NCI-H774 (cell line): ENCODE measurements at places on chromosomes 11 and 22.

DNA sequence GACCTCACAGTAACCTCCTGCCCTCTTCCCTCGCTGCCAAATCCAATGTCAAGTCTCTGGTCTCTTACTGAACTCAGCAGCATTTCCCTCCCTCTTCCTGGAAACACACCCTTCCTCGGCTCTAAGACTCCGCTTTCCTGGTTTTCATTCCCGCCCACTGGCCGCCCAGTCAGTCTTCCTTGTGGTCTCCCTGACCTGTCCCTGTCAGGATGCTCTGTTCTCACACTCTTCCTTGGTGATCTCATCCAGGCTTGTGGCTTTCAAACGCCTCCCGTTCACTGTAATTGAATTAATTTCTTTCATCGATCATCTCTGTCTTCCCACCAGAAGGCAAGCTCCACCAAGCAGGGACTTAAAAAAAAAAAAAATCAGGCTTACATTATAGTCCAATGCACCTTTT, 33.5 kb downstream of the MYO18B start:
- no peak for DNase-seq

- DNase-seq, result no peak
These were observed 39.1 kb downstream of the SNX19 start for GRCh38 chr11:130876931-130877915.

GRCh38 chr22:47352920-47353700, 590.7 kb downstream of the TBC1D22A start:
- no peak for DNase-seq

DNA sequence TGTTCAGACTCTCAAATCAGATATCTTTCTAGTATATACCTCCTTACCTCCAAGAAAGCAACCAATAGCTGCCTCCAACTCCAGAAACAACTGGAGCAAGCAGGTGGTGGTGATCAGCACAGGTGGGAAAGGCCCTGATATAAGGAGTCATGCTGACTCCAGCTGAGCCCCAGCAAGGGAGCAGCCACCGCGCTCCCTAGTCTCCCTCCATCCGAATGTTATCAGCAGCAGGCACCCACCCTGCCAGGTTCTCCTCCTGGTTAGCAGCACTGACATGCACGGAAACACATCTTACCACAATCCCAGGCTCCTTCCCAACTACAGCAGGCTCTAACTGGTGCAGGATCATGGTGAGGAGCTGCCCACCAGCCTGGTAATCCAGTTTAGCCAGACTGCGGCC, 18.5 kb upstream of the STK33 start:
- no peak for DNase-seq

- DNase-seq, result no peak
These were observed 18.3 kb downstream of the OTUB1 start for GRCh38 chr11:64004590-64004984.

- no peak for DNase-seq
These were observed 1.9 kb upstream of the MMP1 start for GRCh38 chr11:102799681-102800340.

GRCh38 chr22:41996826-41997225, 1.8 kb upstream of the WBP2NL start:
- no peak for DNase-seq

DNA sequence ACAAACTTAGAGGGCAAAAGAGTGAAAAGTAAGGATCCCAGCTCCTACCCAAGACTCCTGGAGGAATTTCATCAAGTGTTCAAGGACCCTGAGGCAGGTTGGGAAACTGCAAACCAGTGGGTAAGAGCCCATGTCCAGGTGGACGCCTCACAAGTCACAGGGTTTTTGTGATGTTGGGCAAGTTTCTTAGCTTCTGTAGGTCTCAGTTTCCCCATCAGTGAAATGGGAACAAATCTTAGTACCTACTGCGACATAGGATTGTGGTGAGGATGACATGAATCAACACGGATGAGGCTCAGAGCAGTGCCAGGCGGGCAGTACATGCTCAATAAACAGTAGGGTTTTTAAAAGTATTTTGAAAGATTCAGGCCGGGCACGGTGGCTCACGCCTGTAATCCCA, 17.3 kb upstream of the CDC42EP1 start:
- no peak for DNase-seq

GRCh38 chr22:40001800-40002577, 7.2 kb downstream of the FAM83F start:
- no peak for DNase-seq

DNA sequence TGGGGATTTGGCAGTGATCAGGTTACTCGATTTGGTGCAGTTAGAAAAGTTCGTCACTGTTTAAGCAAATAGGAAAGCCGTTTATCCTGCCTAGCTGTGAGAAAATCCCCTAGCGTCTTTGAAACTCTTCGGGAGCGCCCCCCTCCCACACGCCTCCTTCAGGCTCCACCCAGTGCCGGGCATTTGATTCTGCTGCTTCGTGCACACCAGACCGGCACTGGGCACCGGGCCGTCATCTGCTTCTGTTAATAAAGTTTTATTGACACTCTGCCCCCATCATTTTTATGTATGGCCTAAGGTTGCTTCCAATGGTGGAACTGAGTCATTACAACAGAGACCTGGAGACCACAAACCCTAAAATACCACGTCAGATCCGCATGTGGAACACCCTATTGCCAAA, 50.9 kb downstream of the IGF2 start:
- no peak for DNase-seq

DNA sequence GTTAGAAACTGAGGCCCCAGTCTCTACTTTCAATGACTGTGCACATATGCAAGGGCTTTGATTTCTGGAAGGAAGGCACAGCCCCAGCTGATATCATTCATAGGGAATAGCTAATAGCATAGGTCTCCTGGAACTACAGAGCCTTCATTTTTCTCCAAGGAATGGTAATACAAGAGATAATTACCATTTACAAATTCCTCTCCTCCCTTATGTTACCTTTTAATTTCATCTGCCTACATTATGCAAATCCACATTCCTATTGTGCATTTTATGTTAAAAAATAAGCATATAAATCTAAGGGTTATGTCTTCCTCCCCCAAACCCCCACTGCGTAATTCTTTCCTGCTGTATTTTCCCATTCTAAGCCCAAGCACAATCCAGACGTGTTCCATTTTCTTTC, 94.9 kb downstream of the AMBRA1 start:
- DNase-seq, result no peak

- no peak for DNase-seq
These were observed 115.0 kb downstream of the MN1 start for GRCh38 chr22:27686534-27686933.

- no peak for DNase-seq
These were observed 66.5 kb upstream of the CLDN5 start for GRCh38 chr22:19590696-19591095.

- DNase-seq, result no peak
These were observed 170.7 kb upstream of the B3GAT1 start for GRCh38 chr11:134582770-134583095.

DNA sequence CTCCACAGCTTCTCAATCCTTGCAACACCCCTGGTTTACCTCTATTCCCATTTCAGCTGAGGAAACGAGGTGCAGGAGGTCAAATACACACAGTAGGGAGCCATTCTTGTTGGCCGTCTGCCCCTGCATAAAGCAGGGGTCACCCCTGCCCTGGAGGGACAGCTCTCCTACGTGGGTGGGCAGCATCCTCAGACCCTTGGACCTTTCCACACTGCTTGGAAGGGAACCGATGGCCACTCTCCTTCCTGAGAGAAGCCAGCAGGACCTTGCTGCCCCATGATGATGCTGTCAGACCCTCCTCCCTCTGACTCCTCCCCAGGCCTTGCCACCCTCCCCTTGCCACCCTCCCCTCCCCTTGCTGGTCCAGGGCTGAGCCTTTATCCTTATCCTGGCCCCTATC, 121.1 kb upstream of the SYT13 start:
- DNase-seq, result no peak

- DNase-seq, result no peak
These were observed 71.8 kb downstream of the TTC28 start for GRCh38 chr22:28607795-28608194.

- no peak for DNase-seq
These were observed 1331.5 kb downstream of the TBC1D22A start for GRCh38 chr22:48093981-48094380.
